ENCODE measurements at places on chromosomes 3 and 15. TPM values are rescaled to one million over a fixed set of nuclear protein-coding genes. Genes with fewer than 3 reads are reported as not detected.

MKRN3 gene
- total RNA-seq: 3.4 TPM

KLHL6 gene
- not detected for total RNA-seq

LRTM1 gene
- not detected for total RNA-seq

ALG1L2 gene
- total RNA-seq: not detected

BRPF1 gene
- 17.4 TPM for total RNA-seq

AGBL1 gene
- not detected for total RNA-seq

GOLGA6B gene
- total RNA-seq: not detected

OCA2 gene
- total RNA-seq: 2.5 TPM

TGM5 gene
- 1.5 TPM for total RNA-seq

CHRNA3 gene
- not detected for total RNA-seq

FOXL2NB gene
- 0.57 TPM for total RNA-seq

MINAR1 gene
- total RNA-seq: 0.34 TPM

PCSK6 gene
- 11.6 TPM for total RNA-seq

CHDH gene
- 0.21 TPM for total RNA-seq

IL5RA gene
- not detected for total RNA-seq

GOLGA8Q gene
- 1.6 TPM for total RNA-seq

HDC gene
- total RNA-seq: under 0.01 TPM

FEZF2 gene
- total RNA-seq: not detected

CHRNB4 gene
- under 0.01 TPM for total RNA-seq

GOLGA6D gene
- total RNA-seq: under 0.01 TPM

ITIH1 gene
- total RNA-seq: not detected

IFT57 gene
- total RNA-seq: 26.3 TPM

CNTN4 gene
- not detected for total RNA-seq

ZNF501 gene
- total RNA-seq: 8.2 TPM

CHMP2B gene
- 40.0 TPM for total RNA-seq

GOLGA8J gene
- total RNA-seq: not detected

RTF1 gene
- 26.2 TPM for total RNA-seq

GNAT1 gene
- not detected for total RNA-seq

GOLGA6L7 gene
- not detected for total RNA-seq

ST3GAL6 gene
- total RNA-seq: 1.4 TPM

DNAH12 gene
- under 0.01 TPM for total RNA-seq

C3orf52 gene
- total RNA-seq: 15.4 TPM

AP4E1 gene
- 20.4 TPM for total RNA-seq

CKMT1B gene
- total RNA-seq: 69.5 TPM

GALNT15 gene
- 0.07 TPM for total RNA-seq

SCAP gene
- total RNA-seq: 123 TPM

SEMA3G gene
- 0.34 TPM for total RNA-seq

CATSPER2 gene
- 1.4 TPM for total RNA-seq

CCR8 gene
- total RNA-seq: not detected

NR1D2 gene
- total RNA-seq: 42.7 TPM

NSMCE3 gene
- total RNA-seq: 4.6 TPM

NLGN1 gene
- total RNA-seq: 0.36 TPM

TTC21A gene
- 0.34 TPM for total RNA-seq

SLC7A14 gene
- under 0.01 TPM for total RNA-seq

EAF2 gene
- total RNA-seq: 4.2 TPM

RAB43 gene
- total RNA-seq: 10.3 TPM

LMAN1L gene
- not detected for total RNA-seq

THRB gene
- 14.2 TPM for total RNA-seq

Data from nasal cavity respiratory epithelium epithelial cell of viscerocranial mucosa (primary cell).